Esophagus squamous epithelium (tissue), 5 donors: ENCODE measurements at places on chromosomes 5 and 9.

DNA sequence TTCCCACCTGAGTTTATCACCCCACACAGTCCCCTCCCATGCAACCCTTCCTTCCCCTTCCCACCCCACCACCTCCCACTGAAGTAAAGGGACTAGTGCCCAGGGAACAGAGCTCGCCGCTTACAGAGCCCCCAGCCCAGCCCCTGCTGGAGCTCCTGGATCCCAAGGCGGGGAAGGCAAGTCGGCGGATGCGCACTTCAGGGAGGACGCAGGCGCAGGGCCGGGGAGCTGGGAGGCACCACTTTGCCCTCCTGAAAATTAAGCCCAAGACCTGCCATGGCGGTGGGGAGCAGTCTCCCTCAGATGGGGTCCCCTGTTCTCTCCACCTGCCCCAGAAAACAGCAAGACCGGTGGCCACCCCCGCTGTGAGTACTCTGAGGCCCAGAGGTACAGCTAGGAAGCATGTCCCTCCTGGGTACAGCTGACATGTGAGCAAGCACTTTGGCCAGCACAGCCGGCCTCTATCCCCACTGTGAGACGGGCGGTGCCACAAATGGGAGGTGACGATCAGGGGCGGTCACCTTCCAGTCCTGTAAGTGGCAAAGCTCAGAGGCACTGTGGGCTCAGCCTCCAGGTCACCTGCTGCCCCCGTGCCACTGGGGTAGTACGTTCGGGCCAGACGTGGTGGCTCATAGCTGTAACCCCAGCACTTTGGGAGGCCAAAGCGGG is 45.9 kb downstream of the COL23A1 start:
- DNase-seq, result no peak

DNA sequence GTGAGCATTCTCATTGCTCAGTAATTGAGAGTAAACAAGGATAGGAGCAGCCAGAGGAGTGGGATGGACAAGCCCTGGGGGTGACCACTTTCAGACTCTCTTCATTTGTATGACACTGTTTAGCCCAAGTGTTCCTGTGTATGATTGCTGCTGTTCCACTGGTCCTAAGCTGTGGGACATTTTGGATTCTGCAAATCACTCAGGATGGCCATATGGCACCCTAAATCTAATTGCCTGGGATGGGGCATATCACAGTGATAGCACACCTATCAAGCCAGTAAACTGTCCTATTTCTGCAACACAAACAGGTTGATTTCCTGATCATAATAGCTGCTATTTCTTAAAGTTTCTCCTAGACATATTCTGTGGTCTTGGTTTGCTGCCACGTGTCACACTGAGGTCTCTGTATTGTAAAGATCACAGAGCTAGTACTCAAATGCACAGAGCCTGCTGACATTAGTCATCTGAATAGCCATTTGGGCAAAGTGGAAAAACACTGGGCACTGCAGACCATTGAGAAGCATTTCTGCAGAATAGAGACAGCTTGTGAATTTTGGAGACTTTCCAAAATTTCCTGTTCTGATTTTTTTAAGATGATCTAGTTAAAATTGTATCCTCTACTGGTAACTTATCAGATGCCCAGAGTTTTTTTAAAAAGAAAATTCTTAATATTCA is 320.2 kb downstream of the RFX3 start:
- DNase-seq, result no peak

DNA sequence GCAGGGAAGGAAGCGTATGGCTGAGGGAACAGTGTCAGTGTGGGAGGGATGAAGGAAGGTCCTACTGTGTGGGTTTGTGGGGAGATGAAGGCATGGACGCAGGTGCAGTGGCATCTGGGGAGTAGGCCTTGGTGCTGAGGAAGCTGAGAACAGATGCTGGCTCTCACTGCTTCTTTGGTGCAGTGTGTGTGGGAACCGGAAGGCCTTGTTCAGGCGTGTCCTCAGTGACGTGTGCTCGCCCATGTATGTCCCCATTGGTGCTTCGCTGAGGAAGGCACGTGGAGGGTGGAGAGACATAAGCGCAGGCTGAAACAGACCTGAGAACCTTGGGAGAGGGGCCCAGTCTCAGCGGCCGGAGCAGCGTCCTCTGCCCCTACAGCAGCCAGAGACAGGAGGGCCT is 18.7 kb downstream of the ADAMTS13 start:
- DNase-seq, result no peak

DNA sequence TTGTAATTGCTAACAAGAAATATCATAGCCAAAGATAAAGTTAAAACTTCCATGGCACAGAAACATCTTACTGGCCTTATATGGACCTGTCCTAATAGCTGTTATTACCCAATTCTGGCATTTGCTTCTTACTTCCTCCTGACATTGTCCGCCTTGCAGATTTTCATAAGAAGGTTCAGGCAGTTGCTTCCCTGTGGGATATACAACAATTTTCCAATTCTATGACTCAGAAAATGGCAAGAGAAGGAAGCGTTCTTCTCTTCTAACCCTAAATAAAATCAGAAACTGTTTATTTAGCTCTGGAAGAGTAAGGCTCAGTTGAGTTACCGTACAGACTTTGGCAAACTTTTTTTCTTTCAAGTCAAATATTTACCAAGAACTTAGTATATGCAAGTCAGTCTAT is 1.7 kb downstream of the PRKAA1 start:
- no peak for DNase-seq

GRCh38 chr9:132591244-132591643 is 8.8 kb downstream of the BARHL1 start:
- no peak for DNase-seq

DNA sequence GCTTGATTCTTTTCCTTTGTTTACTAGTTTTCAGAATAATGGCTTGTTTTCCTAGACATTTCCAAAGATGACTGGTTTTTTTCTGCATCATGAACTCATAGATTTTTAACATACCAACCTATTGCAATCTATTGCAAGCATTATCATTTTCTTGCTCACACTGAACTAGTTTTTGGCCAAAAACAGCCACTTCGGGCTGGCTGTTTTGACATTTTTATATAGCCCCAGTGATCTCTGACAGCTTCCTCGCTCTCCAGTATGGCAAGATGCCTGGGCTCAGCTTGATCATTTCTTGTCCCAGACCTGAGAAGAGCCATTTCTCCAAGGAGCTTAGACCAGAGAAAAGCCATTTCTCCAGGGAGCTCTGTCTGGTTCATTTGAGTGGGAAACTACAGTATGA is 94.3 kb upstream of the MAMDC2 start:
- no peak for DNase-seq

DNA sequence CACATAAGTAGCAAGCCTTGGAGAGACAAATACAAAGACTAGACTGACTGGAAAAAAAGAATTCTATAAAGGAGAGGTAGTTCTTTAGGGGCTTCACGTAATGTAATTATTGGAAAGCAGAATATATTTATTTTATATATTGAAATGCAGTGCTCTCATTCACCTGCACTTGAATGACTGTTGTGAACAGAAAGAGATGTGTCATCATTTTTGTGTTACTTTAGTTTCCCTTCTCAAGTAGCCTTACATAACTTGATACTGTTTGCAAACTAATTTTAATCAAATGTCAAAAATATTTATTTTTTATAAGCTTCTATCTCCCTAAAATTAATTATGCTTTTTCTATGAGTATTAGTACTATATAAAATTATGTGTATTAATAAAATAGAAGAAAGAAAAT is 691.1 kb upstream of the FTMT start:
- DNase-seq, result no peak

DNA sequence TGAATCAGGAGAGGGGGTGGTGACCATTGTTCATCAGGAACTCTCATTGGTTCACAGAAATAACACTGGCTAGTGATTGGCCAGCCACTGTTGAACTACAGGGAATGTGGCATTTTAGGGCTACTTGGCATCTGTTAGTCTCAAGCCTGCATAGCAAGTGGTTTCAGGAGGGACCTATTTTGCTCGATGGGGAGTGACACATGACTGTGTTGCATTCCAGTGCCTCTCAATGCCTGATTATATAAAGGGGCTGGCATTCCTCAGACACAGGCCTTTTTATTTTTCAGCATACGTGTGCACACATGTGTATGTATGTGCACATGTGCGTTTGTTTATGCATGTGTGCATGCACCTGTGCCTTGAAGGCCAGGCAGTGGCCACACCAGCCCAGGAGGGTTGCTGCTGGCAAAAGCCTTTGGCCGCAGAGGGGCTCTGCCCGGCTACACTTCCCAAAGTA is 23.2 kb downstream of the FGD3 start:
- DNase-seq, result no peak

DNA sequence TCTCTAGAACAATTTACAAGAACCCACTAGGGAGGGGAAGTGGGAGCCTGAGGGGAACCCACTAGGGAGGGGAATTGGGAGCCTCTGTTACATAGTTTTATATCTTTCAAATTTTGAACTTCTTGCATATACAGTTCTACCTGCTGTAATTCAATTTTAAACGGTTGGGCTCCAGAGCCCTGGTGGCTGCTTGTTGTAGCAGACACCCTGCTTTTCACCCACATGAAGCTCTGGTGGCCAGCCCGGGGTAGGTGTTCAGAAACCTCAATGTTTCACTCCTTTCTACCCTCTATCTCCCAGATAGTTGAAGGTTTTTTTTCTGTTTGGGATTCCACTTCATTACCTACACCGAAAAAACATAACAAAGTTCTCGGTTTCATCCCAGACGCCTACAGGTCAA is 124.4 kb downstream of the TMEM174 start:
- DNase-seq, result no peak

DNA sequence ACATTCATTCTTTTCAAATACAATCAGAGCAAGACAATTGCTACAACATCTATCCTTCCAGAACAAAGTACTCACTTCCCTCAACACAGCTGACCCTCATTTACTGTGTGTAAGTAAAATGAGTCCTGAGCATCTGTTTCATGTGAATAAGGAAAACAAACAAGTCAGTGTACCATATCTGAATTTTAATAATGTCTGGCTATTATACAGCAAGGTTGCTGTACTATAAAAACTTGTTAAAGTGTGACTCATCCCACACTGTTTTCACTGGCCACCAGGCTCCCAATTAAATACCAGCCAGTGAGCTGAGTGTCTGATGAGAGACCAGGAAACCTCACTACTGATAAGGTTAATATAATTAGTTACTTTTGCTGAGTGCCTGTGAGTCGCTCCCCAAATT is 339.8 kb downstream of the AGTPBP1 start:
- no peak for DNase-seq

DNA sequence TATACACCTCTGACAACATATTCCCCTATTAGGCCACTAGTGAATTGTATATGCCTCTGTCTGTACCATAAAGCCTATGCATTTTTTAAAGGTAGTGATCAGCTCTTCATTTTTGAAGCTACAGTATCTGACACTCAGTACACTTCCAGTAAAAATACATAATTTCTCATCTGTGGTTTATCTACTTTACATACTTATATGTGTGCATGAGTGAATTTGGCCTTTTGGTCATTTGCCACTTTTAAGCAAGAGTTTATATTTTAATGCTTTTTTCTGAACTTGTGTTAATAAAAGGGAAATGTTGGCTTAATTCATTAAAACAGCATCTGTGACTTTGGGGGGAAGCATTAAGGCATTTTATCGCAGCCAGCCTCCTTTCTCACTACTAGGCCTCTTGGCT is 47.8 kb downstream of the ST8SIA4 start:
- no peak for DNase-seq

GRCh38 chr5:150637245-150638052 is 3.0 kb upstream of the SYNPO start:
- DNase-seq, result no peak

- no peak for DNase-seq
Observed at GRCh38 chr5:39164529-39165402, 54.6 kb downstream of the FYB1 start.

DNA sequence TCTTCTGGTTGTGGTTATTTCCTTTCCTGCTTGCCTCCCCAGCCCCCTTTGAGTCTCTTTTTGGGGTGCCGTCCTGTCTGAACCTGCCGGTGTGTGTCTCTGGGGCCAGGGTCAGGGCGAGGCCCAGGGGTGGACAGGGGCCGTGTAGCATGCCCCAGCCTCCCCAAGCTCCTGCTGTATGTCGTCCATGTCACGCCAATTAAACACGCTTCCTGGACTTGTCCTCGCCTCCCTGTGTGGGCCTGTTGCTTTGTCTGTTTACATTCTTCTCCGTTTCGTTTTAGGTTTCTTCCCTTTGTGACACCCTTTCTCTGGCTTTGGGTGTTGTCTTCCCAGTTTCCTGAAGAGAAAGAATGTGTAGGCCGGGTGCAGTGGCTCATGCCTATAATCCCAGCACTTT is 28.5 kb upstream of the HMCN2 start:
- no peak for DNase-seq

- no peak for DNase-seq
Observed at GRCh38 chr5:173011566-173011965, 28.0 kb downstream of the ATP6V0E1 start.

- no peak for DNase-seq
Observed at GRCh38 chr9:86064220-86064619, 35.1 kb downstream of the GOLM1 start.

GRCh38 chr5:128038643-128039042 is 44.9 kb upstream of the SLC12A2 start:
- DNase-seq, result no peak

DNA sequence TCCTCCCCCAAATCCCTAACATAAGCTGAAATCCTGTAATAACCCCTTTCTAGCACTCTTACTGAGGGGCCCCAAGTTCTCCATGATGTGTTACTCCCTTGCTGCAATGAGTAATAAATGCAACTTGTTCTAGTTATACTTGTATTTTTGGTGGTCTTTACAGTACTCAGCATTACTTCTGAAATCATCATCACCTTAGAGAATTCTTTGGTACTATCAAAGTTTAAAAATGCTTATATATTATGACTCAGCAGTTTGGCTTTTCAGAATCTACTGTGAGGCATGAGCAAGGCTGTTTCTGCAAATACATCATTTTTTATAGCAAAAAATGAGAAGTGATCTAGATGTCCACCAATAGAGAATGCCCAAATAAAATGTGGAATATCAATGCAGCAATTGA is 20.7 kb upstream of the ROPN1L start:
- DNase-seq, result no peak

DNA sequence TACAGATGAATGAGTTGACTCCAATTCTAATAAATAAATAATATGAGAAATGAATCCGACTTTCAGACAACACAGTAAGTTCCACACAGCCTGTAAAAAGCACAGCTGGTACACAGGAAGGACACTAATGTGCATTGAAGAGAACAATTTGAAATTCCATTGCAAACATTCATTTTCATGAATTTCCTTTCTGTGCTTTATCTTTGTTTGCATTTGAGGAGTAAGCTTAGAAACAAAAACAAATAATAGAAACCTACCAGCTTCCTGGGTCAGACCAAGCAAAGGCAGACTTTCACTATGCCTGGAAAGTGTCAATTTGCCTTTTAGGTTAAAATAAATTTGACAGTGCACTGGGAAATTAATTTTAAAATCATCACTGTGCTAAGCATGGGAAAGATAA is 143.8 kb upstream of the VLDLR start:
- DNase-seq, result no peak

- DNase-seq, result no peak
Observed at GRCh38 chr9:125492719-125493118, 214.3 kb downstream of the MAPKAP1 start.
